Kidney glomerular epithelial cell (primary cell): ENCODE measurements at places on chromosomes 13 and 19.

DNA sequence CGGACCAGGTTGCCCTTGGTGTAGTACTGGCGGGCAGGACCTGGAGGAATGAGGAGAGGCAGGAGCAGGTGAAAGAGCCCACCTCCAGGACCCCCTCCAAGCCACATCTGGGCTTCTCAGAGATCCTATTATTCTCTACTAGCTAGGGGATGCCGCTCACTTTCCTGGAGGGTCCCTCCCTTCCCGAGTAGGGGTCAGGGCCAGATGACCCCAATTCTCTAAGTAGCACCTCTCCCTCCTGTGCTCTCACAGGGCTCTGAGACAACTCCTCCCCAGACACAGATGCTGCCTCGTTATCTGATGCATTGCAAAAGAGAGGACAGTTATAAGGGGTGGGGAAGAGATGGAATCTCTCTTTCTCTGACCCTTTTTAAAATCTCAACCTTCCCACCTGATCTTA, 22.9 kb downstream of the GP6 start:
- DNase-seq, result no peak

DNA sequence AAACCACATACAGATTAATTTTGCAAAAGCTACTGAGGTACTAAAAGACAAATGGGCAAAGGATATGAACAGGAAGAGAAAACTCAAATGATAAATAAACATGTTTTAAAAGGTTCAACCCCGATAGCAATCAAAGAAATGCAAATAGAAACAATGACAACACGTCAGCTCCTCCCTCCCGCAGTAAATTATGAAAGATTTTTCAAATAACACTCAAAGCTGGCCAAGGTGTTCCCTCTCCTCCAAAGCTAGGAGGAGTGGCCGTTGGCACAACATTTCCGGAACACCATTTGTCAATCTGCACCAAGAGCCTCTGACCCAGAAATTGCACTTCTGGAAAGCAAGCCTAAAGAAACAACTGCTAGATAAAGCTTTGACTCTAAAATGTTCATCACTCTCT, 28.3 kb downstream of the INSR start:
- no peak for DNase-seq

- no peak for DNase-seq
Observed at GRCh38 chr13:111508164-111508870, 187.9 kb downstream of the TEX29 start.

- no peak for DNase-seq
Observed at GRCh38 chr19:16207063-16207462, 9.4 kb downstream of the AP1M1 start.

DNA sequence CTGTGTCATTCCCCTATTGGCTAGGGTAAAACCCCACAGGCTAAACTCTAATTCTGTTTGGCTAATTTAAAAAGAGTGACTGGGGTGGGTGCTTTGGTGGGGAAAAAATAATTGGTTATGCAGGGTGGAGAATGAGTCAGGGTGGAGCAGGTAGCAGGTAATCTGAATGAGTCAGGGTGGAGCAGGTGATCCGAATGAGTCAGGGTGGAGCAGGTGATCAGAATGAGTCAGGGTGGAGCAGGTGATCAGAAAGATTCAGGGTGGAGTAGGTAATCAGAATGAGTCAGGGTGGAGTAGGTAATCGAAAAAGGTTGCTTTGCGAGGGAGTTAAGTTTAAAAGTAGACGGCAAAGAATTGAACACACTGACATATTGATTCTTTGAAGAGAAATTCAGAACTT, 1218.8 kb upstream of the ATXN8OS start:
- DNase-seq, result no peak

DNA sequence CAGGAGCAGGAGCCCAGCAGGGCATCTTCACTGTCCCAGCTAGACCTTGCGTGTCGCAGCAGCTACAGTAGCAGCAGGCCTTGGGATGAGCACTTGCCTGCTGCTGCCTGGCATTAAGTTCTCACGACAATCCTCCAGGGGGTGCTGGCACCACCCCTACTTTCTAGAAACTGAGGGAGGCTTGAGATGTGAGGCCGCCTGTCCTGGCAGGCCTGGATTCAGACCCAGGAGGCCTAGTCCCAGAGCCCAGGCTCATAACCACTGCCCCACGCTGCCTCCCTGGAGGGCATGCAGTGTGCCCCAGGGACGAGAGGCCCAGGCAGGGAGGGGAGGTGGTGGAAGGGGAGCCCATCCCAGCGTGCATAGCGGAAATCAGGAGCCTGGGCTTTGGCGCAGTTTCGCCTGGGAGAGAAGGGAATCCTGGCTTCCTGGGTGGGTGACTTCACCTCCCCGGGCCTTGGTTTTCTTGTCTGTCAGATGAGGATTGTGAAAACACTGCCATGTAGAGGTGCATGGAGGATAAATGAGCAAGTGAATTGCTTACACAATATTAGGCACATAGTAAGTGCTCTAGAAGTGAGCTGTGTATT, 26.1 kb downstream of the PPP5C start:
- DNase-seq, result no peak

DNA sequence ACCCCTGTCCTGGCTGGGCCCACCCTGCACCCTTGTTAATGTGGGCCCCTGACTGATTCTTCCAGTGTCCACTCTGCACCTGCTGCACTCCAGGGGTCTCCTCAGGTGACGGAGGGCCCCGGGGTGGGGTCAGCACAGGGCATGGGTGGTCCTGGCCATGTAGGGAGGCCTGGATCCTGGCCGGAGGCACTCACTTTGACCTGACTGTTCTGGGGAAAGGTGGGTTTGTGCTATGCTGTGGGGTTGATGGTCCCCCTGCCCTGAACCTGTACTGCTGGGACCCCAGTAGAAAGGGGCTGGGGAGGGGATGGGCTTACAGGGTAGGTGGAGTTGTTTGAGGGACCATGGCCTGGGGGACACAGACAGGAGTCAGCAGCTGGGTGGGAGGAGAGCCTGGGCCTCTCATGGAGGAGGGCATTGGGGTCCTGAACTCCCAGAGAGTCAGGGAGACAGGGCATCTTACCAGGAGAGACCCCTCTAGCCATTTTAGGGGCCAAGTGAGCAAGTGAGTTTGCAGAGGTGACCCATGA, 25.8 kb upstream of the CEACAM1 start:
- DNase-seq, result no peak

DNA sequence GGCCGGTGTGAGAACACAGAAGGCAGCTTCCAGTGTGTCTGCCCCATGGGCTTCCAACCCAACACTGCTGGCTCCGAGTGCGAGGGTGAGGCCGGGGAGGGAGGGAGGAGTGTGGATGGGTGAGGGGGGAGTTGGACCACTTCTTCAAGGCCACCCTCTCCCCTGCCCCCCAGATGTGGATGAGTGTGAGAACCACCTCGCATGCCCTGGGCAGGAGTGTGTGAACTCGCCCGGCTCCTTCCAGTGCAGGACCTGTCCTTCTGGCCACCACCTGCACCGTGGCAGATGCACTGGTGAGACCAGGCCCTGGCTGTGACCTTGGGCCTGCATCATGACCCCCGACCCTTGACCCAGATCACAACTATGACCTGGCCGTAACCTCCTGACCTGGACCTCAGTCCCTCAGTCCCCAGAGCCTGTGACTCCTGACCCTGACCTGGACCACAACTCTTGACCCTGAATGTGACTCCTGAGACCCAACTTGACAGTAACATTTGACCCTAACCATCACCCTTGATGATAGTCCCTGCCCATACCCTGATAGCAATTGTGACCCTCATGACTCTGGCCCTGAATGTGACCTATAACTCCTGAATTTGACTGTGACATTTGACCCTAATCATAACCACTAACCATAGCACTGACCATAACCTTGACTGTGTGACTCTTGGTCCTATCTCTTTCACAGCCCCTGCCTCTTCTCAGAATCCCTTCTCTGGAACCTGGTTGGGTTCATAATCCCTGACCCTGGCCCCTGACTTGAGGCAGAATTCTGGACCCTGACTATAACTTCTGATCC, 10.9 kb downstream of the LTBP4 start:
- no peak for DNase-seq

DNA sequence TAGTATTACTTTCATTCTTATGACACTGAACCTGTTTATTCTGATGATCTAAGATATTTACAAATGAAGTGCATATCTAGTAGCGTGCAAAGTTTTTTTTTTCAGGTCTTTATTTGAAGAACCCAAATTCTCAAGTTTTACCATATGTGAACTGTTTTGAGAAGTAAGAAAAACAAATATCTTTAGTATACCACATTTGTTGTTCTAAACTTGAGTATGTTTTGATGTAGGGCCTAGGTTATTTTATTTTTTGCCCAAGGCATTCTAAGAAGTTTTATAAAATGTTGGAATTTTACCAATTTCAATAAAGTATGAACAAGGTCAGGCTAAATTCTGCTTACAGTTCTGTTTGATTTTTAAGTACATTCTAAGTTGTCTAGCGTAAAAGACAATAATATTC, 213.5 kb downstream of the PCCA start:
- no peak for DNase-seq

- DNase-seq, result no peak
Observed at GRCh38 chr19:11887234-11887610, 360 bp upstream of the ZNF69 start.

DNA sequence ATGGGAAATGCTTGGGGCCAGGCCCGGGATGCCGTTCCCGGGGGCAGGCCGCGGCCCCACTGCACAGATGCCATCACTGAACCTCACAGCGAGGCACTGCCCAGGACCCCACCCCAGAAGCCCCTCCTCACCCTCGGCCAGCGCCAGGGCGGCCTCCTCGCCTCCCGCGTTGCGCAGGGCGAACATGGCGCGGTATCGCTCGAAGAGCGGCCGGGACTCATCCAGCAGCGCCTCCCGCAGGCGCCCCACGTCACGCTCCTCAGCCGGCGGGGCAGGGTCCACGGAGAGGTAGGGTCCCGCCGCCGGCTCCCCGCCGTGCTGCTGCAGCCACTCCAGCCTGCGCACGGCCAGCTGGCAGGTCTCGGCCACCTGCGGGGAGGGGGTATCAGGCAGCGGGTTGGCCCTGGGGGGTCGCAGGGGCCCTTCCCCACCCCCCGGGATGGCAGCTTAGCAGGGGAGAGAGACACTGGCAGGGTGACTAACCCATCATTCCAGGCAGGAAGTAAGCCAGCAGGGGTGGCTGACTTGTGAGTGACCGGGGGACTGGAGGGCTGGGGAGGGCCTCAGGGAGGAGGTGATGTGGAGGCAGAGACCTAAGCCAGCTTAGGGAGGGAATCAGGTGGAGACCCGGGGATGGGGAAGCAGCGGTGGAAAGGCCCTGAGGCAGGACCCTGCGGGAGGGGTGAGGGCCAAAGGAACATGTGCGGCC, 8.2 kb downstream of the DOHH start:
- DNase-seq, result no peak

DNA sequence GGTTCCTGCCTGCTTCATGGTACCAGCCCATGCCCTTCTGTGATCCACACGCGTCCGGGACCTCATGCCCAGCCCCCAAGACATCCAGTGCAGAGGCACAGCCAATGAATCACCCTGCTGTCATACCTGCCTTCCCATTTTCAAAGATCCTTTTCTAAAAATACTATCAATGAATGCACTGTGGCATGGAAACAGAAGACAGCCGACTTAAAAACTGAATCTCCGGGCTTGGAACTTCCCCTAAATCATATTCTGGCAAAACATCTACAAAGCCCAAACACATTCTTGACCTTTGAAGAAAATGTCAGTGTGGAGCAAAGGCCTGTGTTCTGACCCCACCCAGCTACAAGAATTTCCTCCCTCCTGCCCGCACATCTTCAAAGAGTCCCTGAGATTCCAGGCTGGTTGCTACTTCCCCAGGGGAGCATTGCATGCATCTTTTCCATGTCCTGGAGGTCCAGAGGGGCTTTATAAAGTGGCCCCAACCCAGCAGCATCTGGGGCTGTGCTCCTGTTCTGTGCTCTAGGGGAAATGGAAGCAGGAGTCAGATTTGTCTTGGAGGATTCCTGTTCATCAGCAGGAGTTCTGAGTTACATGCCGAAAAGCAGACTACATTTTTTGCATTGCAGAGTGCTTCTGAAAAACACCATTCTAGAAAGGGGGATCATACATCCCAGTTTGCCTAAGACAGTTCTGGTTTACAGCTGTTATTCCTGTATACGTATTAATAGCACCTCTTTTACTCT, 135.2 kb downstream of the USP12 start:
- DNase-seq, result no peak

- no peak for DNase-seq
Observed at GRCh38 chr19:33193865-33194362, at the start of gene LRP3. Gene LRP3, plus strand, starts transcription at chr19:33194330. Its CDS starts 456 bp downstream, at chr19:33194786.

GRCh38 chr13:50831512-50831911, 12.0 kb downstream of the DLEU7 start:
- DNase-seq, result no peak

GRCh38 chr19:48963371-48964204, 1.5 kb upstream of the FTL start:
- peak; percentile 30 for DNase-seq

DNA sequence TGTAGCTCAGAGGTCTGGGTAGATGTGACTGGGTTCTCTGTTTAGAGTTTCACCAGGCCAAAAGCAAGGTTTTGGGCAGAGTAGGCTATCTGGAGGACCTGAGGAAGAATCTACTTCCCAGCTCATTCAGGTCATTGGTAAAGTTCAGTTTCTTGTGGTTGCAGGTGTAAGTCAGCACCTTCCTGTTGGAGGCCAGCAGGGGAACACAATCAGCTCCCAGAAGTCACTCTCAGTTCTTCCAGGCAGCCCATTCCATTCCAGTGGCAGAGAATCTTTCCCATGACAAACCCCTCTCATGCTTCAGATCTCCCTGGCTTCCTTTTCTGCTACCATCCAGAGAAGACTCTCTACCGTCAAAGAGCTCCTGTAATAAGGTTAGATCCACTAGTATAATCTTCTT, 176.2 kb upstream of the UFM1 start:
- no peak for DNase-seq

- peak; percentile 32 for DNase-seq
Observed at GRCh38 chr19:13012690-13013608, 17.7 kb downstream of the NFIX start.

DNA sequence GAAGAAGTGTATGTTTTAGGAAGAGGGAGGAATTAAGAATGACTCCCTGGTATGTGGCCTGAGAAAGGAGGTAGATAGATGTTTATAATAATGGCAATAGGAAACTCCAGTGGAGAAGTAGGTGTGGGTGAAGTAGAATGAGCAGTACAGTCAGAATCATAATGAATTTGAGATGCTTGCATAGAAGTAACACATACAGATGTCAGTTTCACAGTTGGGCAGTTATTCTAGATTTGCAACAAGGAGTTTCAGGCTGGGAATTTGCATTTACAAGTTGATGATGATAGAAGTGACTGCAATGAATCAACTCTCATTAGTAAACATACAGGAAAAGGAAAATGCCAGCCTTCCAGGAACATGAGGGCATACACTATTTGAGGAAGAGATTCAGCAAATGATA, 149.0 kb downstream of the SLITRK1 start:
- DNase-seq, result no peak

GRCh38 chr19:55913643-55914268, 18.4 kb downstream of the NLRP13 start:
- DNase-seq, result no peak

GRCh38 chr13:36769126-36769525, 49.9 kb upstream of the RFXAP start:
- no peak for DNase-seq

GRCh38 chr19:19448238-19448544, 42.7 kb downstream of the GATAD2A start:
- DNase-seq, result no peak
